ENCODE measurements at places on chromosomes 11 and 22.

DNA sequence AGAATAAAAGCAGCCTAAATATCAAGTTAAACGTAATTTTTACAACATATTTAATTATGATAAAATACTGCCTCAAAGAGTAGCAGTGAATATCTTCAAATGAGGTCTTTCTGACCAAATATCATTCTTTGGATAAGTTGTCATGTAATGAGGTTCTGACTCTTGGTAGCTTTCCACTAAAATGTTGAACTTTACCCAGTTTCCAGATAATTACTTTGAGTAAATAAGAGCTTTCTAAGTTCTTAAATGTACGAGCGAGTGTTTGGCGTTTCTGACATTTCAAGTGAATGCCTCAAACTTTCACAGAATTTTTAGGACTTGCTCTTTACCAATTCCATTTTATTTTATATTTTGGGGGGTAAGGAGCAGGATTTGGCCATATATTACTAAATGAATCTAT is 1515.2 kb downstream of the FAM181B start:
- DNase-seq = peak; percentile 2

GRCh38 chr22:26461188-26461810 is 22.3 kb downstream of the HPS4 start:
- DNase-seq = no peak

DNA sequence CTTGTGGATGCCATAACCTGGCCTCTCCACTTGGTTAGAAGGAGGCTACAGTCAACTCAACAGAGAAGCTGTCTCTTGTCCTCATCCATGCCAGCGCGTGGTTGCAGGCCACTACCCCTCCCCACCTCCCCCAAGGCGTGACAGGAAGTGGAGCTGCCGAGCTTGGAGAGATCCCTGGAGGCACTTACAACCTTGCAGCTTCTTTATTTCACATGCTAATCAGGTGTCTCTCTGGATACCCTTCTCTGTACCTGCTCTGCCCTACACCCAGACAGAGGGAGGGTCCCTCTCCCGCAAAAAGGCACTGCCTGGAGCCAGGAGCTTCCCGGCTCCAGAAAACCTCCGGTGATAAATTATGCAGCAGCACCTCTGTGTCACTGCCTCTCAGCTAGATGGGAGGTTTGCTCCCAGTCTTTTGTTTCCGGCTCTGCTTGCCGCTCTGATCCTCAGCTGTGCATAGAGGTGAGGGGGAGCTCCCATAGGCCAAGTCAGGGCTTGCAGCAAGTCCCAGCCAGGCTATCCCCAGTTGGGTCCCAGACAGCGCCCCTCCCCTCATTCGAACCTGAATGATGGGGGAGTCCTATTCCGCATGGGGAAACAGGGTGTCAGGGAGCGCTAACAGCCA is 5.7 kb downstream of the LRP4 start:
- DNase-seq = no peak

DNA sequence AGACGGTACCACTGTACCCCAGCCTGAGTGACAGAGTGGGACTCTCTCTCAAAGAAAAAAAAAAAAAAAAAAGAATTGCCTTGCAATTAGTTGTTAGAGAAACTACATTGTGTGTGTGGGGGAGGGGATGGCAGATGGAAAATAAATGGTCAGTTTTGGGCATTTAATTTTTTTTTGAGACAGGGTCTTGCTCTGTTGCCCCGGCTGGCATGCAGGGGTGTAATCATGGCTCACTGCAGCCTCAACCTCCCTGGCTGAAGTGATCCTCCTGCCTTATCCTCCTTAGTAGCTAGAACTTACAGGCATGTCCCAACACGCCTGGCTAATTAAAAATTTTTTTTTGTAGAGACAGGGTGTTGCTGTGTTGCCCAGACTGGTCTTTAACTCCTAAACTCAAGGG is 36.4 kb downstream of the WEE1 start:
- no peak for DNase-seq

- DNase-seq = peak; percentile 62
Observed at GRCh38 chr11:61916737-61917333, 531 bp downstream of the RAB3IL1 start.

- no peak for DNase-seq
Observed at GRCh38 chr22:28252539-28252938, 333.5 kb upstream of the PITPNB start.

- no peak for DNase-seq
Observed at GRCh38 chr22:49913446-49913845, 4.8 kb downstream of the ALG12 start.

DNA sequence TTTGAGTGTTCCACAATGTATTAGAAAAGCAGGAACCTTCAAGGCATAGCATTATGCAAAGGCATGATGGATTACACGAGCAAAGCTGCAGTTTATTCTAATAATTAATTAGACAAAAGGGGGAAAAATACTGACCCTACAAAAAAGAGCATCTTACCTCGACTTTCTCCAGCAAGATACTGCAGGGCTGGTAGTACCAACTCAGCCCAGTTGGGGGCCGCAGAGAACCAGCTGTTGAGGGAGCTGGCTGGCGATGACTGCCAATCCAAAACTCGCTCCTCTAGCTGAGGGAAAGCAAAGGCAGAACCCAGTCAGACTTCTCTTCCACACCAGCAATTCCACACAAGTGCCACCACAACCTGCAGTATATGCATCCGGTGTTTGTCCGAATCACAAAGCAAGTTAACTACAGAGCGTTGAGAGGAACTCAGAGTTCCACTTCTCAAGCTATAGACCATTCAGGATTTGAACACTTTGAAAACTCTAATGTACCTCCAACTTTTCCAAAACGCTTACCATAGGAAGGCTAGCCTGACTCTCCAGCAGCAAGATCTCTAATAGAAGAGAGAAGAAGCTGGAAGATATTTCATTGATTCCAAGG is 13.7 kb downstream of the NFRKB start:
- no peak for DNase-seq

GRCh38 chr11:35216962-35217678 is 78.1 kb downstream of the CD44 start:
- DNase-seq = no peak

DNA sequence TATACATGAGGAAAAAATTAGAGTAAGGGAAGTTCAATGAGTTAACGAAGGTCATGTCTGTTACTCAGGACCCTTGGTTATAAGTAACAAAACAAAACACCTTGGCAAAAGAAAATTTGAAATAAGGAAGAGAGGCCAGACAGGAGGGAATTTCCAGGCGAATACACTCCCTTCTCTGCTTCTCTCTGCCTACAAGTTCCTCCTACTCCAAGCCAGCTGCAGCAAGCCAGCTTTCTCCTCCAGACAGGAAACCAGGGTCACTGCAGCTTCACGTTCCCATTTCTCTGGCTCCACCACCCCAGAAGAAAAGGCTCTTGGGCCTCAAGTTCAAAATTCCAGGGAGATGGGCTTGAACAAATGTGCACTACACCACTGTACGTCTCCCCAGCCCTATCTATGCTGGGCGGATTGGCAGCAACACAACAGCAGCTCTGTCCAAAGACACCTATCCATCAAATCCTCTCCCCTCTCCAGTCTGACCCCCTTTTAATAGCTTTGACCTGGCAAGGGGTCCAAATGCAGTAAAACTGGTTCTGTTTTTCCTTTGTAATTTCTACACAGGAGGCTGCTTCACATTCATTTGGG is 27.7 kb downstream of the SMCO4 start:
- no peak for DNase-seq

- DNase-seq = no peak
Observed at GRCh38 chr11:69656536-69657455, 15.8 kb downstream of the CCND1 start.

DNA sequence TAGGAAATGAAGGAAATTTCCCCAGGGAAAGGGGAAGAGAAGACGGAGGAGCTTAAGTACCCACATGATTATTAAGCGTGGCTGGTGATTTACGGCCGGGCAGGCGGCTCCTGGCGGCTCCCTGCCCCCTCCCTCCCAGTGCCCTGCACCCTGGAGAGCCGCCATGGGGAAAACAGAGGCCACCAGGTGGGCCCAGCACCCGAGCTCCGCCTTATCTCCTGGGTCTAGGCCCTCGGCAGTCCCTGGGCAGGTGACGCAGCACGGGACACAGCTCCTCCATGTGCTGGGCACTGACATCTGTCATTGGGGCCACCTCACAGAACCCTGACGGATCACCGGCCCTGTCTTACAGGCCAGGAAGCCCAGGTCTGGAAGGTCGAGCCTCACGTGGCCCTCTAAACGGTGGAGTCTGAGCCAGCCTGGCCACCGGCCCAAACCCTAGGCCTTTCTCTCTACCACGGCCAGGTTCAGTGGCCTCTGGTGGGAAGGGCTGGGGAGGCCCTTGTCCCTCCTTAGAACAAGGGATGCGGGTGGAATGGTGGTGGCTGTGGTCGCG is 60.2 kb upstream of the PPARA start:
- peak; percentile 34 for DNase-seq

GRCh38 chr11:76237000-76237649 is 30.8 kb upstream of the WNT11 start:
- peak; percentile 22 for DNase-seq

DNA sequence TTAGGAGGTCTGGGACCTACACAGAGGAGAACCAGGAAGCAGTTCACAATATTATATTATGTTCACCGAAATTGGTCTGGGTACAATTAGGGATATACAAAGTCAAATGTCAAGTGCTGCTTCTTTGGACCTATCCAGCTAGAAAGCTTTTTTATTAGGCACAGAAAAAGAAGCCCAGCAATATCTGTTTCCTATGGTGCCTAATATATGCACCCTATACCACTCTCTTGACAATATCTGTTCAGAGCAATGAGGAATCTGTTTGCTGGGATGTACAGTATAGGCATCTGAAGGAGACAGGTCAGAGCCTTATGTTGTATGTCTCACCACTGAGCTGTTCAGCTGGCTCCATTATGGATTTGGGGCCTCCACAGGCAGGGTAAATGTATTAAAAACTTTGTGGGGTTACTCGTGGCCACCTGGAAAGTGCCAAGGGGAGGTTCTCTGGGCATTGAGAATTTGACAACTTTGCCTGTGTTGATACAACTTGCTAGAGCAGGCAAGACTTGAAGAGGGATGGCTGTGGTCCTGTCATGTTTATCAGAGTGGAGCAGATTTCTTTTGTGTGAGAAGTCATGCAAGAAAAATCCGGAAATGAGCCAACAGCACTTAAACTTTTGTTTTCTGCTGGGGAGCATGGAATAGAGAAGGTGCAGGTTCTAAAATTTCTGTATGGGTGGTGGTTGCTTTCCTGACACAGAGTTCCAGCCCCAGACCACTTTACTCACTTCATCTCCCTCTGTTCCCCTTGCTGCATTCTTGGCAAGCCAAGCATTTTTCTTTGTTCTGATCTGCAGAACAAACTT is 10.1 kb downstream of the STIM1 start:
- no peak for DNase-seq

DNA sequence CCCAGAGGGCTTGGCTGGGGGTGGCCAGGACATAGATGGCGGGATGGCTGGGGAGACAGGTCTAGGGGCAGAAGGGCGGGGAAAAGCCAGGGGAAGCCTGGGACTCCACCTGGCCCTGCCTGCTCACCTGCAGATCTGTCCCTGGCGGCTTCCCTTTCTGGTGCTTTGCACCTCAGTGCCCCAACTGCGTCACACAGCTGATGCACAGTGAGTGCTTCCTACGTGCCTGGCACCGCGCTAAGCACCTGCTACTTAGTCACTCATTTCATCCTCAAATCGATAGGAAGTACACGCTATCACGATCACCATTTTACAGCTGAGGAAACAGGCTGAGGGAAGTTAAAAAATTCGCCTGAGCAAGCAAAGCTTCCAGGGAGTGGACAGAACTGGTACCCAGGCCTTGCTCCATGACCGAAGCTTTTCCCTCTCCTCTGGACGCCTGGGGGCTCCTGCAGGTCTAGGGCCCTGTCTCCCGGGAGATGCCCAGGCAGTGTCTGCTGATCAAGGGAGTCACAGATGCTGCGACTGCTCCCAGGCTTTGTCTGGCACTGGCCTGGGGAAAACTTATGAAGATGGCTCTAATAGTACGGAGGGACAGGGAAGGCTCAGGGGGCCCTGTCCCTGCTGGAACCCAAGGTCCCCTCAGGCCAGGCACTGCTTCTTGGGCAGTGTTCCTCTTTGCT is 63.0 kb upstream of the TTLL12 start:
- no peak for DNase-seq

DNA sequence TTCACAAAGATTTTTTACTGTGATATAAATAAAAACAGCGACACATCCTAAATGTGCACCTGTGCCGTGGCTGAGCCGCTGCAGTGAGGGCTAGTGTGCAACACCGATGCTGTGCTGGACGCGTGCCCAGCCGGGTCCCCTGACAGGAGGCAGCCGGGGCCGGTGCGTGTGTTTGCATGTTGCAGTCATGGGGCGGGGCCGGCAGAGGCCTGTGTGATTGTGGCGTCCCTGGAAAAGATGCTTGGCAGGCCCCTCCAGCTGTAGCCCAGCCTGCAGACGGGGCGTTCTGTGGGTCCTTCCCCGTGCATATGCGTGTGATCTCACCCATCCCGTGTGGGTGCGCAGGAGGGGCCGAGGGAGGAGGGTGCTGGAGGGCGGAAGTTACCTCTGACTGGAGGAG is 30.6 kb downstream of the MUC6 start:
- DNase-seq = no peak

GRCh38 chr11:62566247-62566646 is 7.4 kb downstream of the EEF1G start:
- no peak for DNase-seq

DNA sequence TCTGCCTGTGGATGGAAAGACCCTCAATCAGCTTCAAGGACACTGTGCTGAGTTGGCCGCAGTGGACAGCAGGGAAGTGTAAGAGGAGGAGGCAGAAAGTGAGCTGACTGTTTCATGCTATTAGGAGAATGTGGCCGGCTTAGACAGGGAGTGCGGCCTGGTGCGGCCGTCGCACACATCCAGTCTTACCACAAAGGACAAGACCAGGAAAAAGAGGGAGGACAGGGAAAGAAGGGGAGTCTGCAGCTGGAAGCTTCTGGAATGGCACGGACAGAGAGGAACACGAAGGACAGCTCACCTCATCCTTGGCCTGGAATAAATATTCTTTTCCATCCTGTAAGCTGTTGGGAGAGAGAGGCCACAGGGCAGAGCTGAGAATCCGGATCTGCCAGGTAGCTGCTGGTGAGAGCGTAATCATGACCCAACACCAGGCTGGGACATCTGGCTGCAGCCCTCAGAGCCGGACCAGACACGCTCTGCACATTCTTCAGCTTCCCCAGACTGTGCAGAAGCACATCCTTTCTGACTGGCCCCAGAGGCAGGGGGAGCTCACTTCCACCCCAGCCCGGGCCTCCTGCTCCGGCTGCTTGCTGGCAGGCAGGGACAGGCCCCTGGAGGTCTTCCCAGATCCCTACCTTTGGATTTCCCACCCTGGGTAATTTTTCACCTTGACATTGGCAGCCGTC is 8.6 kb upstream of the RBM4B start:
- no peak for DNase-seq

Measured in left lung (tissue), 14 donors.